CD4-positive, alpha-beta T cell treated with Interleukin-15 for 4 hours (primary cell): ENCODE measurements at places on chromosomes 13 and 19.

DNA sequence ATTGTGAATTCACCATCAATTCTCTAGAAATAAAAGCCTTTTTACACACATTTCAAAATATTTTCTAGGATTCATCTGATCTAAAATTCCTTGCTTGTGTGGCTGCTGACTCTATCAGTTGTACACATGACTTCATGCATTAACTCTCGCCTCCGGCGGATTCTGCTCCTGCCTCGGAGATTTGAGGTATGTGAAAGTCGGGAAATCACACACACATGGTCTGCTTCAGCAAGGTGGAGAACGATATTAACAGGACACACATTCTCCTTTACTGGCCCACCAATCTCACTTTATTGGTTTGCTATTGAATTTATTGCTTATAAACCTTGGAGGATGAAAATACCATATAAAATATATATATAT is 855.7 kb downstream of the SLITRK5 start:
- DNase-seq, result no peak

- DNase-seq, result no peak
Measured at GRCh38 chr19:12703046-12703445, 6.6 kb upstream of the FBXW9 start.

- DNase-seq, result no peak
Measured at GRCh38 chr13:111217641-111218040, 102.5 kb downstream of the ARHGEF7 start.

DNA sequence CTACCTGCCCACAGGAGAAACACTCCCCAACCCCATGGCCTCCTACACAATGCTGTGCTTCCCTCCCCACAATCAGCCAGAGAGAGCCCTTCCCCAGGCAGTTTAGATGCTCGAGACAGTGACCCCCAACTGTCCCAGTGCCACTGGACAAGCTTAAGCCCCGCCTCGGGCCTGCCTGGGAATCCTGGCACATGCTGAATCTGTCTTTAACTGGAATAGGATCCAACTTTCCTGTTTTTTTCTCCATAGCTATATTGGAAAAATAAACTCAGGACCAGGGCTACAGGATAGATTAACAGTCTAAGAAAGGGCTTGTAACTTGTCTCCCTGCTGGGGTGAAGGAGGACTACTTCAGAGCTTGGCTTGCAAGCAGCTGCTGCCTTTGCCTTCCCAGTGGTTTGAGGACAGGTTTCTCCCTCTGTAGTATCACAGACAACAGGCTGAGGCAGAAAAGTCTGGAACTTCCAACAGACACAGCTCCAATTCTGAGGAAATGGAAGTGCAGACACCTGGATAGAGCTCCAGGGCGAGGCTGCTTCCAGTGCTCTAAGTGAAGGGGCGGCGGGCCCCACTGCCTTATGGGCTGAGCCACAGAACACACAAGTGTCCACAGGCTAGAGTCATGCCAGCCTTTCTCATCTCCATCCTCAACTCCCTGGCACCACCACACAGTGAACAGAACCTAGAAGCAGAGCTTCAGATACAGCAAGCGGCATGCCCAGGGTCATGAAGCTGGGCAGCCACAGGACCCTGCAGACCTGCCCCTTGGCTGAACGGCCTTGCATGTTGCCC is 228.3 kb downstream of the TUBA3C start:
- DNase-seq, result no peak

DNA sequence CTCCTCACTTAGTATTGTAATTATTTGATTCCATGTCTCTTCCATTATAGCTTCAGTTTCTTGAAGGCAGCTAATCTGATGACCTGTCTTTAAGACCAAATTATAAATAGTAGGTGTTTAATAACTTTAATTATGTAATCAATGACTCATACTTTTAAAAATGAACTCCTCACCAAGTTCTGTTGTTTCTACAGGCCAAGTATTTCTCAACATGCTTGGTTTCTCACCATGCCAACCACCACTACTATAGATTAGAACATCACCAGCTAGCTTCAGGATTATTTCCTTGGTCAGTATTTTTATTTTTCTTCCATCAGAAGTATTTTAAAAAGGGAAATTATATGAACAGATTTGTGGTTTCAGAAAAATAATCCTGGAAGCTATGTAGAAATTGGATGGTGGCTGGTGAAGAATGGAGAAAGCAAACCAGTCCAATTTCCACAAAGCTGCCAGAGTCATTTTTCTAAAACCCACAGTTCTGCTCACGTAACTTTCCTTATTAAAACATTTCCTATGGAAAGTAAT is 237.7 kb upstream of the DACH1 start:
- no peak for DNase-seq

- no peak for DNase-seq
Measured at GRCh38 chr19:5030136-5030820, 61.4 kb downstream of the KDM4B start.

GRCh38 chr19:1523412-1524286 is at the start of gene PLK5:
TSS of gene PLK5 (plus strand) at chr19:1524077. CDS start at chr19:1526997, 2,920 bp downstream.
- DNase-seq, result no peak

DNA sequence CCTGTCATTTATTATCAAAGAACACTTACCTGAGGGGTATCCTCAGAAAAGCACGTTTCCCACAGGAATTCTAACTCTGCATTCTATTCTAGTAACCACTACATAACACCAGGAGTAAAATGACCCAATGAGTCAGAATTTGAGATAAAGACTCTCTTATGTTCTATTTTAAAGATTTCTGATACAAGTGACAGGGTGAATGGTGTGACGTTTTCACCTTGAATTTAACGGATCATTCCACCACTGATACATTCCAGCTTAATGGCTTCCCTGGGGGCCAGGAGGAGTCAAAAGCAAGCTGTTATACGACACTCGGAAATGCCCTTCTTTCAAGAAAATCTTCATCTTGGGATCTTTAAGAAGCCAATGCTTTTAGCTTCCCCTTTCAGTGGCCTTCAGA is 55.2 kb downstream of the SLC7A1 start:
- no peak for DNase-seq
